ENCODE measurements at places on chromosomes 11 and 22. TPM values are rescaled to one million over a fixed set of nuclear protein-coding genes. Genes with fewer than 3 reads are reported as not detected.
A peak's percentile ranks its signal among the peaks of the same experiment; 100 is the strongest.

Gene DEAF1
- total RNA-seq = 60.9 TPM

Gene CCDC34
- total RNA-seq = 39.4 TPM

Gene KCNK4
- not detected for total RNA-seq

Gene SYNGR1
- 30.4 TPM for total RNA-seq

Gene SCGB2A2
- total RNA-seq = not detected

Gene ASPHD2
- 4.5 TPM for total RNA-seq

Gene BDNF
- 0.07 TPM for total RNA-seq

Gene PDHX
- total RNA-seq = 38.6 TPM

- no peak for DNase-seq
Observed at GRCh38 chr11:100546714-100547113, 140.4 kb upstream of the ARHGAP42 start.

- DNase-seq = no peak
Observed at GRCh38 chr11:108947654-108948570, 283.0 kb downstream of the DDX10 start.

DNA sequence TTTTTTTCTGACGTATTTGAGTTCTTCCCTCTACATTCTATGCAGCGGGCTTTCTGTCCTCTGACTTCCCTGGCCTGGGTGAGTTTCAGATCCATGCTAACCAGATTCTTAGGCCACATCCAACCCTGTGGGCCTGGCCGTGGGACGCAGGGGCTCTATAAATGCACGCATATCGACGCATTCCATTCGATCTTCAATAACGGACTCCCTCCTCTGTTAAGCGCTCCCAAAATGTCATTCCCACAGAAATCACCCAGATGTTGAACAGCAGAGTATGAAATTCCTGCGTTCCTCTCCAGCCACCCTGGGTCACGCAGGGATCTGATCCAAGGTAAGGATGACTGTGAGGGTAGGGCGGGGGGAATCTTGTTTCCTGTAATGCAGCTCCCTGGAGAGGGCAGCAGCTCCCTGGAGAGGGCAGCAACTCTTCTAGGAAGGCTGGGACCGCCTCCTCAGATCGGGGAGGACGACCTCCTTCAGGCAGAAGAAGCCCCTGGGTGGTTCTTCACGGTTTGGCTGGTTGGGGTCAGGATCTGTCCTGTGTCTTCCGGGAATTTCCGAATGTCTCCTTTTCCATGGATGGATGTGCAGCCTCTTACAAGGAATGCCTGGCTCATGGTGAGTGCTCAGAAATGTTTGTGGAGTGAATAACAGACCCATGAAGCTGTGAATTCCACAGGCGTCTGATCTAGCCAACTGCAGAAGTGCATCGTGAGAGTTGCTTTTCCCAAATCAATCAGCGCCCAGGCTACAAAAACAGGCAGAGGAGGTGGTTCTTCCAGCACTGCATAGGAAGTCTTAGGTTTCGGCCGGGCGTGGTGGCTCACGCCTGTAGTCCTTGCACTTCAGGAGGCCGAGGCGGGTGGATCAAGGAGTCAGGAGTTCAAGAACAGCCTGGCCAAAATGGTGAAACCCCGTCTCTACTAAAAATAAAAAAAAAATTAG is 12.2 kb downstream of the MRGPRD start:
- no peak for DNase-seq

- DNase-seq = peak; percentile 54
Observed at GRCh38 chr11:64743591-64744543, at the start of gene RASGRP2. Gene RASGRP2, minus strand, starts transcription at chr11:64744142. Its CDS starts 1,276 bp downstream, at chr11:64742866.

DNA sequence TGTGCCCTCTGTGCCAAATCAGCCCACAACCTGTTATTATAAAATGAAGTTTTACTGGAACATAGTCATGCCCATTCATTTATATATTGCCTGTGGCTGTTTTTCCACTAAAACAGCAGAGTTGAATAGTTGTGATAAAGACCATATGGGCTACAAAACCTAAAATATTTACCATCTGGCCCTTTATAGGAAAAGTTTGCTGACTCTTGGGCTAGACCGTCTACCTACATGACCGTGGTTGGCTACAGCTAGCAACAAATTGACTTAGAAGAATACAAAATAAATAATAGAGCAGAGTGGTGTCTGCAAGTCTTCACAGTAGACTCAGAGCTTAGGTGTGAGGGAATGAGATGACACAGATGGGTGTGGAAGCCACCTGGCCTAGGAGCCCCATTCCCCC is 11.2 kb upstream of the IL18BP start:
- no peak for DNase-seq

- no peak for DNase-seq
Observed at GRCh38 chr22:44224166-44224565, 43.4 kb downstream of the PARVG start.

GRCh38 chr11:2419638-2420501 is 19.3 kb downstream of the TSSC4 start:
- peak; percentile 81 for DNase-seq

GRCh38 chr11:20616920-20617319 is 17.5 kb downstream of the SLC6A5 start:
- no peak for DNase-seq

DNA sequence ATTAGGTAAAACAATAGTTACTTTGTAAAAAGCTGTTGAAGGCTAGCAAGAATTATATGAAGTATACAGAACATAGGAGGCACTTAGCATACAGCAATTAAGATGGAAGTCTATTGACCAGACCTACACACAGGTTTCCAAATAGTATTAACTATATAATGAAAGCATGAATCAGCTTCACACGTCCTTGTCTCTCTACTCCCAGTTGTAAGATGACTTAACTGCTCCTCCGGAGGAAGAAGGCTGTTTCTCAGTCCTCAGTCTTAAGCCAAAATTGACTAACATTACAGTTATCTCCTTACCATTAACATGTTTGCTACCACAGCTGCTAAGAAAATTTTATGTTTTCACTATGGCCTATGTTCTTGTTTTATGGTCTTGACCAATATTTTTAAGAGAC is 24.7 kb downstream of the SIK3 start:
- no peak for DNase-seq

- DNase-seq = no peak
Observed at GRCh38 chr11:72523991-72524390, 89.7 kb upstream of the CLPB start.

- peak; percentile 22 for DNase-seq
Observed at GRCh38 chr11:8699903-8700302, 17.3 kb downstream of the RPL27A start.

DNA sequence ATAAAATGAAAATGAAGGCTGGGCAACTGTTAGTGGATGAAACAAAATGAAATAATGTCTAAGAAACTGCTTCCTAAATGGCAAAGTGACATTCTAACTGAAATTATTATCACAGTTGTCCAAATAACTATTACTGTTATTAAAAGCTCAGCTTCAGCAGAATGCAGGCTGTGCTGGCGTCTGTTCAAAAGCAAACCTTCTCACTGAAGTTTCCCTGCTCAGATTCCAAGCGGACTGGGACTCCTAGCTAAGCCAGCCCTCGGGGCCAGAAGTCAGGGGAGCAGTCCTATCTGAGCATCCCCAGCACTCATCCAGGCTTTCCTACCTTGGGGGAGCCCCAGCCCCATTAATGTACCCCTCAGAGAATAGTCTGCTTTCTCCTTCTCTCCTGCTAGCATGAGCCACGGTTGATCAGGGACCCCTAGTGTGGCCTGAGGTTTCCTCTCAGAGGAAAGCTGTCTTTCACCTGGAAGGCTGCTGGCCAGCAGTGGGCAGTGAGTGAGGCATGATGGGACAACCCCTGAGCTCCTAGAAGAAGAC is 1167.3 kb downstream of the TBC1D22A start:
- no peak for DNase-seq

DNA sequence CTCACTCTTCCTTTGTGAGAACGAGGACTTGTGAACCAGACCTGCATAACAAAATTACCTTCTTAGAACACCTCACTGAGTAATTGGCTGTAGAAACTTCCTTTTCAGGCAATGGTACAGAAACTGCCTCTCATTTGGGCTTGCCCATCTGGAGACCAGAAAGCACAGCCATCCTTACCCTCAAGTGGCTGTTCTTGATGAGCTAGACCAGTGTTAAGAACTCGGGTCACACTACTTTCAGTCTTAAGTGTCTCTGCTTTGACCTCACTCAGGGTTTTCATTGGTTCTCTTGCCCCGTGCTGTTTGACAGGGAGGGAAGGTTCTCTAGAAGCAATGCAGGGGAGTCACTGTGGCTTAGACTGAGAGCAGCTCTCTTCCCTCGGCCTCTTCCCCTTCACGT is 29.3 kb downstream of the NAT10 start:
- no peak for DNase-seq

GRCh38 chr11:85718126-85718943 is 32.3 kb upstream of the CCDC89 start:
- no peak for DNase-seq

GRCh38 chr22:41240377-41241132 is at the start of gene CHADL:
Gene CHADL, minus strand, starts transcription at chr22:41240931. Its CDS starts 50 bp downstream, at chr22:41240881.
- peak; percentile 56 for DNase-seq

DNA sequence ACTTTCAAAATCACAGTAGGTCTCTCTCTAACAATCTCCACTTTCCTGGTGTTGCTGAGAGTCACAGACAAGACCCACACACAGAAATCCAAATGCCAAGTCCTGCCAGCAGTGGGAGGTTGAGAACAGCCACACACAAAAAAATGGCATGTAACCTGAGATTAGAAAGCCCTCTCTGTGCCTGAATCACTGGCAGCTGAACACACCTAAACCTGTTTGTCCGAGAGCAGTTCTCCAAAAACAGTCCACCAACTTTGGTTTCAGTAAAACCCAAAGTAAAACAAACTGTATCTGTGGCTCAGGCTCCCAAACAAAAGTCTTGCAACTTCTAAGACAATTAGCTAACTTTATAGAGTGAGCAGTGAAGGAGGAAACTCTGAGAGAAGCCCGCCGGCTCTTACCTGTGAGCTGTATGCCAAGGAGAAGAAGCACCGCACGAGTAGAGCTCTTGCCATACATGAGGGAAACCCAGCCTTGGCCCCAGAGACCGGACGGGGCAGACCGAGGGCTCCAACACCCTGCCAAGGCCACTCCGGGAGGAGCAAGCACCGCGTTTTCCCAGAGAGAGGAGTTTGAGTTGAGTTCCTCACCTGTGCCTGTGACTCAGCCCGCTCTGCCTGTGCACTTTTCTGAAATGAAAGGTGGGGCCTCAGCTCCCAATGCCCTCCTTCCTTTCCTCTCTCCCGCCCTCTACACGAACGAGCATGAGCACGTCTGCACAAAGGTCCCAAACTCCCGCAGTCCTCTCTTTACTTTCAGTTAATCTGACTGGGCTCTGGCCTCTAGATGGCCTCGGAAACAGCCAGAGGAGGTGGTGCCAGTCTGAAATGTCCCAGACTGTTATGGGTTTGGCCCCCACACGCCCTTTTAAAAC is at the start of gene MPZL2:
MPZL2 (minus strand) TSS at position 603 of the 874 bp plus-strand sequence; CDS start at position 459, 144 bp downstream.
- DNase-seq = no peak
